ENCODE measurements at places on chromosomes 7 and 10.

- H3K4me3 ChIP-seq, result no peak overlapping the region
- no peak for DNase-seq
- H3K27me3 ChIP-seq, result no peaks in the 10 kb centered on the region
- H3K27ac ChIP-seq, result no peak overlapping the region
- no peaks in the 10 kb centered on the region for H3K4me1 ChIP-seq
Measured at GRCh38 chr10:116880716-116881482, 31.6 kb downstream of the ENO4 start.

DNA sequence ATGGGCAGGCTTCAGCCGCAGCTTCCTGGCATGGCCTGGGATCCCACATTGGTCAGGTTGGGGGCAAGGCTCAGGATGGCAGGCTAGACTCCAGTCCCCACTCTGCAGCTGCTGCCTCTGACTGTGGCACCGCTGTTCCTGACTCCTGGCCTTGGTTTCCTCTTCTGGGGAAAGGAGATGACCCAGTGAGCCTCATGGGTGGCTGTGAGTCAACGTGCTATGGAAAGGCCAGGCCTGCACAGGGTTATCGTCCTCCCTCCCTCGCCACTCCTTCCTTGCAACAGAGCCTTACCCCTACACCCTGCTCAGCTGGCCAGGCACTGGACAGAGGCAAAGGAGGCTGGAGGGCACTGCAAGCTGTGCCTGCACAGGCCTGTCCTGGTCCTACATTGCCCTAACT is 36.1 kb upstream of the CHST15 start:
- H3K27me3 ChIP-seq, result no peaks in the 10 kb centered on the region
- no peak overlapping the region for H3K27ac ChIP-seq
- H3K4me3 ChIP-seq, result no peak overlapping the region
- H3K36me3 ChIP-seq, result no peaks in the 10 kb centered on the region
- H3K4me1 ChIP-seq, result no peaks in the 10 kb centered on the region

DNA sequence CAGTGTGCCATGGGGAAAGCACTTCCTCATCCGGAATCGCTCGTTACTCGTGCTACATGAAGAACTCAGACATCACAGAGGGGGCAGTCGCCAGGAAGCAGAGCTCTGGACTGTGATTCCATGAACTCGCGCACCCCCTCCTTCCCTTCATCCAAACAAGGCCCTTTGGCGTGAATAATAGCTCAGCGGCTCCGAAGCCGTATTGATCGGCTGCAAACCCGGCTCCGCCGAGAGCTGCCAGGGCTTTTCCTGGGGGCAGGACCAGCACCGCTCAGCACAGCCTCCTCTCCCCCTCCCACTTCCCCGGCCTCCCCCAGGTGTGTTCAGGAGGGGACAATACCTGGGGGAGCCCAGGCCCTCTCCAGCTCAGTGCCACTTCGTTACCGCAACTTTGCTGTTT is 129.0 kb upstream of the TCF7L2 start:
- H3K4me1 ChIP-seq, result peaks cover 25% of the 10 kb centered on the region
- peak; percentile 77 for DNase-seq
- H3K4me3 ChIP-seq, result peak overlapping the region; percentile 32
- peak overlapping the region; percentile 75 for H3K27ac ChIP-seq
- no peaks in the 10 kb centered on the region for H3K27me3 ChIP-seq
- no peaks in the 10 kb centered on the region for H3K36me3 ChIP-seq

DNA sequence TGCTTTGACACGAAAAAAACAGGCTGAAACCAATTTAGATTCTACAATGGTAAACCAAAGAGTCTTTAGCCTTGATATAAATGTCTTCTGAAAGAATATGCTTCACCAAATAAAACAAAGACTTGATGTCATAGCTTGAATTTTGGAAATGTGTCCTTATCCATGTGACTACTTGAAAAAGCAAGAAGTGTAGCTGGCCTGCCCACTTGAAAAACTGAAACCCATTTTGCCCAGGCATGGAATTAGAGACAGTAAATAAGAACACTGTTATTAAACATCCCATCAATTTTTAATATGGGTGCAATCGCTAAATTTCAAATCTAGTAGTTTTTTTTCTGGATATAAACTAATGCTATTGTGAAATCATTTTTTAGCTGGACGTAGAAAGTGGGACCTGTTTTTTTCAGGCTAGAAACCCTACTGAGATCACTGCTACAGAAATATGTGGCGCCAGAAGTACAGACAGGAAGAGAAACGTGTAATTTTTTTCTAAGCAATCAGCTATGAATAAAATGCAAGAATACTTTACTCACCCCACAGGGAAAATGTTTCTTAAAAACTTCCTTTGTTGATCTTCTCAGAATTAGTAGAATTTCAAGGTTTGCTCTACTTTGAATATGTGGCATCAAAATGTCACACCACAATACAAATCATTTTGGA is 56.7 kb downstream of the PIP4K2A start:
- peaks cover 13% of the 10 kb centered on the region for H3K4me1 ChIP-seq
- no peak overlapping the region for H3K4me3 ChIP-seq
- no peak for DNase-seq
- H3K27ac ChIP-seq, result no peak overlapping the region
- no peaks in the 10 kb centered on the region for H3K36me3 ChIP-seq

DNA sequence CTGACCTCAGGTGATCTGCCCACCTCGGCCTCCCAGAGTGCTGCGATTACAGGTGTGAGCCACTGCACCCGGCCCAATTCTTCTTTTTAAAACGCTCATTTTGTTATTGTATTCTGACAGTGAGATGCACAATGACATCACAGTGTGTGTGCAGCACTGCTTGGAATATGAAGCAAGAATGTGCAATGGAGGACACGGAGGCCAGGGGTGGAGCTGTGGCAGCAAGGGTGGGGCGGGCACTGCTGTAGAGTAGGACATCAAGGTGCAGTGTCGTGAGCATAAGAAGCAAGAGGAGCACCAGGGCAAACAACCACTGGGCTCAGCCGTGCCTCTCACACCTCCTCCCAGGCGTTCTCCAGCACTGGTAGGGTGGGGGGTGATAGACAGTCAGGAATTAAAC is 26.8 kb upstream of the GRID1 start:
- no peaks in the 10 kb centered on the region for H3K36me3 ChIP-seq
- H3K27me3 ChIP-seq, result no peaks in the 10 kb centered on the region
- DNase-seq, result no peak

DNA sequence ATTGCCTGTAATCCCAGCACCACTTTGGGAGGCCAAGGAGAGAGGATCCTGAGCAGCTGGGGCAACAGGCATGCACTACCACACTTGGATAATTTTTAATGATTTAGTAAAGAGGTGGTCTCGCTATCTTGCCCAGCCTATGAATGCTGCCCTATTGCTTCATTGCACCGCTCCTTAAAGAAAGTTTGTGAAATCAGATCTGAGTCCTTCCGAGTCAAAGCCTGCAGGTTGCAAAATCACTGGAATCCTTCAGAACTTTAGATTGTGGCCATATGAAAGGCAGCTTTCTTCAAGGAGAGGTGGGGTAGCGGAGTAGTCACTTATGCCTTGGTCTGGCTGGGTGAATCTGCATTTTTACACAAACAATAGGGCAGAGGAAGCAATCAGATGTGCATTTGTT is 166.3 kb downstream of the ARHGAP12 start:
- H3K27me3 ChIP-seq, result no peaks in the 10 kb centered on the region
- DNase-seq, result no peak
- H3K4me3 ChIP-seq, result no peak overlapping the region
- no peak overlapping the region for H3K27ac ChIP-seq
- H3K4me1 ChIP-seq, result no peaks in the 10 kb centered on the region
- no peaks in the 10 kb centered on the region for H3K36me3 ChIP-seq

DNA sequence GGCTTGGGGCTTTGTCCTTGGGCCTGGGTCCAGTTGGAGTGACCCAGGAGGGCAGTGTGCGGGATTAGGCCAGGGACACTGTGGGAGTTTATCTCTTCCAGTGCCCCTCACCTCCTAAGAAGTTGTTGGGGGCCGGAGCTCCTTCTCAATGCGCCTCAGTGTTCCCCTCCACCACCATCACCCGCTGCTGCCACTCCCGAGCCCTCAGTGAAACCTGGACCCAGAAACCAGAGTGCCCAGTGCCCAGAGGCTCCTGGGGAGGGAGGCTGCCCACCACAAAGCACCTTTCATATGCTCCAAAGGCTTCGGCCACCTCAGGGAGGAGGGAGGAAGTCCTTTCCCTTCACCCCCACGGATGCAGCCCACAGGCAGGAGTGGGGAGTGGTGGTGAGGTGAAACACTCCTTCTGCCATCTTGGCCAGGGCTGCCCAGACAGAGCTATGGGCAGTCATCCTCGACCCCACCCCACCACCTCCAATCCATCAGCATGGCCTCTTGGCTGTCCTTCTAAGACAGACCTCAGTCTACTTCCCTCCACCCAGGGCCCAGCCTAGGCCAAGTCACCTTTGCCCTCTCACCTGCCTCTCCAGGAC is 99.0 kb downstream of the SH3PXD2A start:
- no peaks in the 10 kb centered on the region for H3K27me3 ChIP-seq
- DNase-seq, result no peak
- no peaks in the 10 kb centered on the region for H3K4me1 ChIP-seq
- H3K36me3 ChIP-seq, result no peaks in the 10 kb centered on the region
- no peak overlapping the region for H3K27ac ChIP-seq

DNA sequence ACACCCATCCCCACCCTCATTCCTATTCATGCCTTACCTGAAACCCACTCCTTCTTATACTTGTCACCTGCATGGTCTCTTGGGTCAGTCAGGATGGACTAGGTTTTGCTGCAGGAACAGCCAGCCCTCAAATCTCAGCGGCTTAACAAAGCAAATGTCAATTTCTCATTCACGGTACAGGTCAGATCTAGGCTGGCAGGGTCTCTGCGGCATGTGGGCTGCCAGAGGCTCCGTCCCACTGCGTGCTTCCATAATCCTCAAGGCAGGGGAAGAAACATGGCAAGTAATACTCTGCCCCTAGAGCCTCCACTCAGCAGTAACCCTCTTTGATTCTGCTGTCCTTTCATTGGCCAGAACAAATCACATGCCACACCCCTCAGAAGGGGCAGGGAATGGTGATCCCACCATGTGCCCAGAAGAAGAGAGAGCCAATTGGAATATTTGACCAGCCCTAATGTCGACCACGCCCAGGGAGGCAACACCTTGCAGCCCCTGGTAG is 114.9 kb upstream of the ZMIZ1 start:
- H3K36me3 ChIP-seq, result no peaks in the 10 kb centered on the region
- no peaks in the 10 kb centered on the region for H3K4me1 ChIP-seq
- no peak overlapping the region for H3K27ac ChIP-seq
